ENCODE measurements at places on chromosomes 6 and 20.

GRCh38 chr6:26284537-26285142 lies 80.4 kb upstream of the BTN3A2 start:
- DNase-seq, result peak; percentile 44

DNA sequence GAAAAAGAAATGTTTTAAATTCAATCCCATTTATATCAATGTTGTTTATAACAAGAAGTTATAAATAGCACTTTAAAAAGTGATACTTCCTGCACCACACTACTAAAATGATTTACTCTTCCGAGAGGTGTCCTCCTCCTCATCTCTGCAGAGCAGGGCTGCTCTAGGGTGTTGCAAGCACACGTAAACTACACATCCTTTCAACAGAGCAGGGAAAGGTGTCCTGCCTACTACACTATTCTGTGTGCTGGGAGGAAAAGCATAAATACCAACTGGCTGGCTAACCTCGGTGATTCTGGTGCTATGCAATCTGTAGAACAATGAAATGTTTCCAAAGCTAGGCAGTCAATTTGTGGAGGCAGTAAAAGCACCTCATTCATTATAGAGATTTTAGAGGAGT lies 89.5 kb upstream of the MAP7 start:
- no peak for DNase-seq

DNA sequence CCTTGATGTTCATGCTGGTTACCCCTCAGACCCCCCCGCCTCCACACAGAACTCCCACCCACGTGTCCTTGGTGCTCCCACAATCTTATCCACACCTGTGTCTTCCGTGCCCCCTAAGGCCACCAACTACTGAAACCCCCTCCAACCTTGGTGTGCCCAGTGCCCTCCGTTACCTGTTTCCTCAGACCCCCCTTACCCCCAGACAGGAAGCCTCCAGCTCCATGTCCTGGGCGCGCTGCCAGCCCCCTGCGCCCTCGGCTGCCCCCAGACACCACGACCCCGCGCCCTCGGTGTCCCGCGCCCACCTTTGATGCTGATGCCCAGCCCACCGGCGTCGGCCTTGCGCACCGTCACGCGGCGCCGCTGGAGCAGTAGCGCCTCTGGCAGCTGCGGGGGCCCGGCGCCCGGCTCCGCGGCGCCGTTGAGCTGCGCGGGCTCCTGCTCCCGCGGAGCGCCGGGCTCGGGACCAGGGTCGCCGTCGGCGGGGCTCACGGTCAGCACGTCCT lies 504 bp downstream of the SNTA1 start:
- DNase-seq, result no peak

DNA sequence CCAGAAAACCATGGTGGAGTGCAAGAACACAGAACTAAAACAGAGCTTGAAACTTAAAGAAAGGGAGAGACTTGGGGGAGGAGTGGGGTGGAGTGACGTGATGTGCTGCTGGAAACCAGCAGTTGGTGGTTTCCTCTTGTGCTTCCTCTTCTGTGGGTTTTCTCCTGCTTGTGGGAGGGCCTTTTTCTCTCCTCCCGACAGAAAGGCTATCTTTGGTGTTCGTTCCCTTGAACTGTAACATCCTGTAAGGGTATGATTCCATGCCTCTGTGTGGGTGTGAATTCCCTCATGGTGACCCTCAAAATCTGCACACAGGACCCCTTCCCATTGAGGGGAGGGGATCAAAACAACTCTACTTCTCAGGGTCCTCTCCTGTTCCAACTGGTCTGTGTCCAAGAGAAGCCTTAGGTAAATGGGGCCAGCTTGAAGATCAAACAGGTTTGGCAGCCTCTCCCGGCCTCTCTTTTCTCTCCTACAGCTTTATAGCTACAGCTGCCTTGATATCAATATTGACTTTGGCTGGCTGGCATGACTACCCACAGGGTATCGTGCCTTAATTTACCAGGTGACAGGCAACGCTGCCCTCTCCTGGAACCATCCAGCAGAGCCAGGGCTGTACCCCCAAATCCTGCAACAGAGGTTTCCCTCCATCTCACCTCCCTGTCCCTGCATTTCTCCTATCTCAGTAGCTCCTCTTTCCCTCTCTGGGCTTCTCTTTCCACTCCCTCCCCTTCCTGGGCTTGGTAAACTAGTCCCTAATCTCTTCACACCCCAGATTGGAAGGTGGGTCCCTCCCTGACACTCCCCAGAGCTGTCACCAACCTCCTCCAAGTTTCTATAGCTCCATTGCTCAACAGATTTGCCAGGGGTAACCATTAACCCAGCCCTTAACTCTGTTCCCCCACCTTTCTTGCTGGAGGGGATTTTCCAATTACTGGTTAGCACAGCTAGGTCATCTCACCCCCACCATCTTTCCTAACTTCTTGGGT lies 1.5 kb upstream of the MSH5 start:
- DNase-seq, result no peak

- DNase-seq, result no peak
These were observed 15.8 kb upstream of the SERPINB9 start for GRCh38 chr6:2918936-2919335.

- no peak for DNase-seq
These were observed 59.7 kb downstream of the METTL24 start for GRCh38 chr6:110298411-110298810.

DNA sequence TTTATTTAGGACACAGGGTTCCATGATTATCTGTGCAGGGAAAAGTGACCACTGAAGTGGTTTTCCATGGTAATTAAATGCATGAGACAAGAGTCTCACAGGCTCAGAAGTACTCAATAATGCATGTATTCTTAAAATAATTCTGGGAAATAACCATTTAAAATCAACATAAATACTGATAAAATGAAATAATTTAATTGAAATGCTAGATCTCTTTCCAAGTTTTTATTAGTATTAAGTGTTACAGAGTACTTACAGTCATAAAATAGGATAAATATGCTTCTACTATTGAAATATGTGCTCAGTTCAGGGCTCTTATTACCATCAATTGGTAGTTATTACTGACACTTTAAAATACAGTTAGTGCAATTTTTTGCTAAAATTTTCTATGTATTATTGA lies 916.0 kb upstream of the GJE1 start:
- DNase-seq, result no peak

DNA sequence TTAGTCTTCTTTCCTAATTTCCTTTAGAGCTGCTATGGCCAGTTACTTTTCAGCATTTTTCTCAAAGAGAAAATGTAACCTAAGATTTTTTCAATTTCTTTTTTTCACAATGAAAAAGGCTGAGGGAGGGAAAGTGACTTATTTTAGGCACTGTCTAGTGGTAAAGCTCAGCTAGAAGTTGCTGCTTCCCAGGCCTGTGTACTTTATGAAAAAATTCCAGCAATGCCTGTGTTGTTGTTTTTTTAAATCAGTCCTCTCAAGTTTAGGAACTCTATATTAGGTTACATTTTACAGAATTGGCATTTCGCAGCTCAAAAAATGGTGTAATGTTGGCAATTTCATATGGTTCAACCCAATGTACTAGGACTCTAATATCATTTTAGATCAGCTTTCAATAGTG lies 269.6 kb downstream of the ARID1B start:
- DNase-seq, result no peak

DNA sequence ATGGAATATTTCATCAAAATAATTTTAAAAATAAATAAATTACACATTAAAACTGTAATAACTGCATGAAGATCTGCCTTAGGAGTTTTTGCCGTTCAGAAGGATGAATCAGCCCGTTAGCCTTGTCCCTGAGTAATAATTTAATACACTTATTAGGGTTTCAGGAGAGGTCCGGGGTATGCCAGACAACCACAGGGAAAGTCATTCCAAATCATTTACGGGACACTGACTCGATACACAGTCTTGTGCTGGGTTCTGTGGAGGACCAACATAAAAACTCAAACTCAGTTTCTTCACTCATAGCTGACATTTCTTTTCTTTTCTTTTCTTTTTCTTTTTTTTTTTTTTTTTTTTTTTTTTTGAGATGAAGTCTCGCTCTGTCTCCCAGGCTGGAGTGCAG lies 735 bp upstream of the LY6G6F start:
- no peak for DNase-seq

- no peak for DNase-seq
These were observed 183.0 kb downstream of the TASP1 start for GRCh38 chr20:13455713-13456112.

DNA sequence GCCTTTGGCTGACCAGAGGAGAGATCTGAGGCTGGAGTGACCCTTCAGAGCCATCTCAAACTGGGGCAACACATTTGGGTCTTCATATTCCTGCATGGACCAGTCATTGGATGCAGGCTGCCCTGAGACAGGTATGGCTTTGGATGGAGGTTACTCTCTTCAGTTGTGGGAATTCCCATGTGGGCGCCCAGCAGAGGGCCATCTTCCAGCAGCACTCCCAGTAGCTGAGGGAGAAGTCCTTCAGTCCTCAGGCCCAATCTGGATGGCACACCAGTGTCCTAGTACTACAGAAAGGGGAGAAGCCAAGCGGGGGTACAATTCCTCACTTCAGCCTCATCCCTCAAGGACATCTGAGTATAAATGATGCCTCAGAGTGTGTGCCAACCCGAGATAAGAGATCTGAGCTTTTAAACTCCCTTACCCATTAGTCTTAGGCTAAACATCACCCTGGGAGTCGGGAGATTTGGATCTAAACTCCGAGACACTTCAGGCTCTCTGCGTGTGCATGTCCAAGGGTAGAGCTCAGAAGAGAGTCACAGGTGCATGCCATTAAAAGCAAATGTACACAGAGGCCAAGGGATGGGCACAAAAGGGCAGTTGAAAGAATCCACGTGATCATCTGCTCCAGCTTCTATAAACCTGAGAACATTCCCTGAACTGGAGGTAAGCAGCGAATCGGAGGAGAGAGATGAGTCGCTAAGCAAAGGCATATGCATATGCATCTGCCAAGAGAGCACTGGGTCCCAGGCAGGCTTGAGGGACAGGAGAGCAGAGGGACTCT lies 204.6 kb downstream of the CD83 start:
- no peak for DNase-seq

DNA sequence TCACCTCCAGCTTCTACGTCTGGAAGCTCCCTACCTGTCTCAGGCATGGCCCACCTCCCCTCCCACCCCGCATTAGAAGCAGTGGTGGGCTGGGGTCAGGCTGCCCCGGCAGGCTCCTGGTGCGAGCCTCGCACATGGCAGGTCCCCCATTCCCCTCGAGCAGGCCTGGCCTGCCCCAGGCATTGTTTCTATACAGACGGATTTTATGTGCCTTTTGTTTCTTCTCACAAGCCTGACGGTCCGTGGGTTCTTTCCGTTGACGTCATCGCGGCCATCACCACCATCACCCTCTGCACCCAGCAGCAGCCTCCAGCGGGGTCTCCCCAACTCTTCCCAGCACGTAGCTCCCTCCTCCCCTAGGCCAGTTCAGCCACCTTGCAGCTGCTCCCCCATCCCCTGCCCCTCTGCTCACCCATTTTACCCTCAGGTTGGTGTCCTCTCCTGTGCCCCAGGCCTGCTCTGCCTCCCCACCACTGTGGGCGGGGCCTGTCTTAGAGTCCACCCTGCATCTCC lies 4.6 kb downstream of the CST7 start:
- DNase-seq, result no peak

- no peak for DNase-seq
These were observed 3.0 kb upstream of the FBXO9 start for GRCh38 chr6:53062169-53062539.

DNA sequence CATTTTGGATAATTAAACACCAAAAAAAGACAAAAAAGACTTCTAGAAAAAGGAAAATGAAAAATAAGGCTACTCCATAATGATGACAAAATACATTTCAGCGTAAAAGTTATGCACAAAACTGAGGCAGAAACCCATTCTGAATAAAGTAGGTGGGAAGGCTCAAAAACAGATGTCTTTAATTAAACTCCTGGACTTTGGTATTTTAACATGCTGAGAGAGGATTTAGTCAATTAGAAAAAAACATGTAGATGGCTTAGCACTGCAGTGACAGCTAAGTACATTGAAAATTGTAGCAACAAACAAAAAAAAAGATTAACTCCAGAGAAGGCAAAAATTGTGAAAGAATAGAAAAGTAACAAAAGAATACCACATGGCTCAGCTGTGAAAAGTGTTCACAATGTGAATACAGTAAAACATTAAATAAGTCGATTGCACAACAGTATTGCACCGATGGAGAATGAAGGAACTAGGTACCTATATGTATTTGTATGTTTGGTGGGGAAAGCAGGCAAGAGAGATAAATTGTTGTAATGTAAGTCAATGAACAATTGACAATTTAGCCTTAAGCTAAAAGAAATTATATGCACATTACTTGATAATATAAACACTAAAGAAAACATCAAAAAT lies 59.5 kb downstream of the TBC1D32 start:
- DNase-seq, result no peak

DNA sequence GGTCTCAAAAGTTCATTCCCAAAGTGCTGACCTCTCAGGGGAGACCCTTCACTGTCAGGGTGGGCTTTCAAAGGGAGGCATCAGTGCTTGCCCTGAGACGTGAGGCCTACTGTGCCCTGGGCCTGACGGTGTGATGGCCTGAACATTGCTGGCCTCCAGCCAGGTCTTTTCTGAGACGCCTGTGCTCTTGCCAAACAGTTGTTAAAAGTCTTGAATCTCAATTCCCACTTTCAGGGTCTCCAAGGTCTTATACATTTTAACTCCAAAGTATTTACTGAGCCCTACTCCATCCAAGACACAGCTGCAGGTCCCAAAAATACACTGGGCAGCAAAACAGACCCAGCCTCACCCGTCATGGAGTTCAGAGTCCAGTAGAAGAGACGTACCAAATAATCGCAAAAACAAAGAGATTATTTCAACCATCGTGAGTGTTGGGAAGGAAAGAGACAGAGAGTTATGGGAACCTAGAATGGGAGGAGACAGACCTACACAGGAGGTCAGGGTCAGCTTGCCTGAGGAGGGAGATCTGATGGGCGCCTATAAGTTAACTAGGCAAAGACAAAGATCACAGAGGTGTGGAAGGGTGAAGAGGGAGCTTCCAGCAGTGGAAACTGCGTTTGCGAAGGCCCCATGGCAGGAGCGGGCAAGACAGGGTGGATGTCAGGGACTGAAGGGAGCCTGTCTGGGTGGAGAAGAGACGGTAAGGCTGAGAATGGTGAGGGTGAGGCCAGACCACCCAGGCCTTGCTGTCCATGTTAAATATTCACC lies 446.3 kb downstream of the PREX1 start:
- DNase-seq, result no peak

DNA sequence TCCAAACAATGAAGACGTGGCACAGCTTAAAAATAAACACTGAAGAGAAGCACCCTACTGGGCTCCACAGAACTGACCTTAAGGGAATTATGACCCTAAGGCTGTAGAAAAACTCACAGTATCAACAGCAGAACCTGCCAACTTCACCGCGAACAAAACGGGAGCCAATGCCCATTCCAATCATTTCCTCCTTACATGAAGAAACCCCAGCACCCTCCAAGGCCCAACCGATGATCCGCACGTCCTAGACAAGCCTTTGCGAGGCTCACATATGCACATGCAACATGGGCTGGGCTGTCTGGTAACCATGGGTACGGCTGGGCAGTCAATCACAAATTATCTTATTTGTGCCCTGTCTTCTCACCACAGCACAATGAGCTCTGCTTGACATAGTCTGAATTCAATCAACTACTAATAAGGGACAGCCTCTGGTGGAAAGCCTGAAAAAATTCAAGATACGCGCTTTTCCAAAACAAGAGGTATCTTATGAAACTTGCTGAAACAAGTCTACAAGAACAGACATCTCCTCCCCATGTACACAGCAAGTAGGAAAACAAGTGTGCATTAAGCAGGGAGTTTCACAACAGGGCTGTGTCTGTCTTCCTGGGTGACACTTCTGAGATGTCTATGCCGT lies 1.7 kb downstream of the DIDO1 start:
- DNase-seq, result no peak

- DNase-seq, result no peak
These were observed 394.7 kb upstream of the SULF2 start for GRCh38 chr20:48180024-48180423.

Measured in memory B cell (primary cell).